AG10803 (cell line): ENCODE measurements at places on chromosomes 7 and 10.

DNA sequence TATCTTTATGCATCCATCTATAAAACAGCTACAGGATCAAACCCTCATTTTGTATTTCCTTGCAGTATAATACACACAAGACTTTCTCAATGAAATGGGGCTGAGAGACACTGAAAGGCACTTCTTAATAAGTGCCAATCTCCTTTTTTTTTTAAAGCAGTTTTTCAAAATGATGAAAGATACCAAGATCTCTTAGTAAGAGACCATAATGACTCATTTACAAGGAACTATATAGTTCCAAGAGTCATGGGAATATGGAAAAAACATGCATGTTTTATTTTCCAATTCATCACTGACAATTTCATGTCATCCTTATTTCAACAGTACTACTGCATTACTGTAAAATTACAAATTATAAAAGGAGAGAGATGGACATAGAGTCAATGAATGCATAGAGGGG, 973.7 kb downstream of the GATA3 start:
- no peak for DNase-seq

DNA sequence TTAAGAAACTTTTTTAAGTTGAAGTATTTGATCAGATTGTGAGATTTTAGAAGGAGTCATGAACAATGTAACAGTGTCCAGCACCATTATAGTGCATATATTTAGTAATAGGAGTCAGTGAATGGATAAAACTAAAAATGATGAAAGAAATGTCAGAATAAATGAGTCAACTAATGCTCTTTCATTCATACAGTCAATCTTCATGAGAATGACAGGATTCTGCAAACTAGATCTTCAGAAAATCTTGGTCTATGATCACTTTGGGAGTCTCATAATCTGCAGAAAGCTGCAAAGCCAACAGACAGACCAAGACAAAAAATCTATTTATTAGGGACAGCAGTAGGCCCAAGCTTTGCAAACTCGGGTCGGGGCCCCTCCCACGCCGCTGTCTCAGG, 710 bp downstream of the RNLS start:
- DNase-seq: no peak

- DNase-seq: no peak
Measured at GRCh38 chr10:4845766-4846165, 19.8 kb downstream of the AKR1E2 start.

DNA sequence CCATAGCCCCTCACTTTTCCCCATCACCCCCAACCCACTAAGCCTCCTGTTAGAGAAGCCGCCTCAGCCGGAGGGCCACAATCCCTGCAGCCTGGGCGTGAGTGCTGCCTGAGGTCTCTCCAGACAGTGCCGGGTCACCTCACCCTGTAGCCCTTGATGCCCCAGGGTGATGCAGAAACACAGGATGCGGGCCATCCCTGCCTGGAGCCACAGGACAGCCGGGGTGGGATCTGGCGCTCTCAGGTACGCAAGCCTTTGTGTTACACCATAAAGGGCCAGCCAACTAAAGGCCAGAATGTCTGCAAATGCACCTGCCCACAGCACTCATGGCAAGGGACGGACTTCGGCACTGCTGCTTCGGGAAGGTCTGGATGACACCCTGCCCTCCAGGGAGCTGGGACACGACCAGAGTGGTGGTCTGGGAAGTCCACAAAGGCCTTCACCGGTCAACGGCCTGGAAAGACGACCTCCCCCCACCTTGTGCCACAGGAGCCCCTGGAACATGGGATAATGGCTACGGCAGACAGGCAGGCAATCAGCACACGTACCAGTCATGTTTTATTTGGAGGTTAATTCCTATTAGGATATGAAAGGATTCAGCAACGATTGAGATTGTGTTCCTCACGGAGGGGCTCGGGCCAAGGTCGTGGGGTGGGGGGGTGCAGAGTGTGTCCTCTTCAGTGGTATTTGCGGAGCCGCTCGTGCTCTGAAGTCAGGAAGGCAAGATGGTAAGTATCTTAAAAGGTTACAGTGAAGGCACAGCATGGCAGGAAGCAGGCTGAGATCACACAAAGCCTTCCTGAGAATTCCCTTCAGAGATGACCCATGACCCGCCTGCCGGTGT, 8.1 kb downstream of the ATP5MF start:
- DNase-seq: no peak

- DNase-seq: peak; percentile 74
Measured at GRCh38 chr10:28432210-28432676, 100.7 kb upstream of the WAC start.

DNA sequence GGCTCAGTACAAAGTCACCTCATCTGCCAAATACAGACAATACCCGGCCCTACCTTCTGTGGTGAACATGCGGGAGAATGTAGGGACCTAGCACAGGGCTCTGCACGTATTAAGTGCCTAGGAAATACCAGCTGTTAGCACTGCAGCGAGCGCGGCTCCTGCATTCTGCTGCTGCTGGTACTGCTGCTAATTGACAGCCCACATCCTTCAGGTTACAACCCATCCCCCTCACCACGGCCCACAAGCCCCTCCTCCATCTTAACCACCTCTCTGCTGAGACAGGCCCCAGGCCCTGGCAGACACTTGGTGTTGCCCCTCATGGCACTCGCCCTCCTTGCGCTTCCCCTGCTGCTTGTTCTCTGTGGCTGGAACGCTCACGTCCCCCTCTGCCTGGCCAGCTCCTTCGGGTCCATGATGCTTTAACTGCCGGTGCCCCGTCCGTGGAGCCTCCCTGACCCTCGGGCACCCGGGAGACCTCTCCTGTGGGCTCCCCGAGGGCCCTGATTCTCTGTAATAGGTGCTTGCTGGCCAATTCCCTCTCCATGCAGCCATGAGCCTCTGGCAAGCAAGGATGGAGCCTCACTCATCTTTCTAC, 53.3 kb upstream of the LOXL4 start:
- DNase-seq: no peak

- DNase-seq: no peak
Measured at GRCh38 chr7:104857458-104858425, 156.3 kb upstream of the KMT2E start.
